ENCODE measurements at places on chromosomes 5 and 9.

GRCh38 chr5:128253161-128253560 is 169.6 kb downstream of the SLC12A2 start:
- DNase-seq, result no peak

GRCh38 chr9:7963026-7963425 is 163.4 kb upstream of the DMAC1 start:
- no peak for DNase-seq

GRCh38 chr9:116165912-116166311 is 12.3 kb downstream of the PAPPA start:
- DNase-seq, result no peak

DNA sequence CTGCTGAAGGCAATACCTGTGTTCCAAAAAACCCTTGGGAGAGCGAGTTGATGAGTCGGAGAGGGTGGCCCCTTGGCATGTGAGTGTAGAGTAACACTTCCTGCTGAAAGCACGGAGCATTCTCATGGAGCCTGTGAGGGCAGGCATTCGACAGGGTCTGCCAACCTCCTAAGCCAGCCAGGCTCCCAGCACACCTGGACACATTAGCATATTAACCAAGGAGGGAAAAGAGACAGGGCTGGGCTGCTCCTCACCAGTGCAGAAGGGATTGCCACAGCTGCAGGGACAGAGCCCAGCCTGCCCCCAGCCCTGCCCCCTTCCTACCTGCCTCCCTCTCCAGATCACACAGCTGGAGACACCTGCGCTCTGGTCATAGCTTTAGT is 46.4 kb upstream of the SEMA4D start:
- DNase-seq, result no peak

- peak; percentile 87 for DNase-seq
Measured at GRCh38 chr5:43648499-43649124, 45.6 kb downstream of the NNT start.

DNA sequence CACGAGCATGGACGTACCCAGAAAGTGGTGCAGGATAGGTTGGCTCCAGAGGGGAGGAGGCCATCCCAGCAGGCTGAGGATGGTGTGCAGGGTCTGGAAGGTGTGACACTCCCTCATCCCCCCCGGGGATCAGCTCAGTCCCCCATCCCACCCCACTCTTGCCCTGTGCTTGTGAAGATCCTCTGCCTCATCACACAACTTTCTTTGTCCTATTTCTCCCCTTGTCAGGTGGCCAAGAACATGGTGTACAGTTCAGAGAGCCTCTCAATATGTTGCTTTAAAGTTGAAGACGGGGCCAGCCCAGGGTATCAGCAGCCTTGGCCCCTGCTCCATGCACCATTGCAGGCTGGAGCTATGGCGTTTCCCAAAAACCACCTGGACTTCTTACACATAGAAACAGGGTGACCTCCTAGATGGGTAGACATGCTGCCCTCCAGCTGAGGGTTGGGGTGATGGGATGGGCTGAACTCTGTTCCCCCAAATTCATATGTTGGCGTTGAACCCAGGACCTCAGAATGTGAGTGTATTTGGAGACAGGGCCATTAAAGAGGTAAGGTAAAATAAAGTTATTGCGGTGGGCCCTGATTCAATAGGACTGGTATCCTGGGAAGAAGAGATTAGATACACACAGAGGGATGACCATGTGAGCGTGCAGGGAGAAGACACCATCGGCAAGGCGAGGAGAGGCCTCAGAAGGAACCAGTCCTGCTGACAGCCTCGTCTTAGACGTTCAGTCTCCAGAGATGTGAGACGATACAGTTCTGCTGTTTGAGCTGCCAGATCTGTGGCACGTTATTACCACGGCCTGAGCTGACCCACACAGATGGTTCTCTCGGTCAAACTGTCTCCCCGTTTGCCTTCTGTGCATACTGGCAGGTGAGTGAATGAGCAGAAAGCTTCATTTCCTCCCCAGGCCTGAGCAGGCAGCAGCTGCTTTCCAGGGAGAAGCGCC is 272.5 kb downstream of the GADD45G start:
- DNase-seq, result no peak

DNA sequence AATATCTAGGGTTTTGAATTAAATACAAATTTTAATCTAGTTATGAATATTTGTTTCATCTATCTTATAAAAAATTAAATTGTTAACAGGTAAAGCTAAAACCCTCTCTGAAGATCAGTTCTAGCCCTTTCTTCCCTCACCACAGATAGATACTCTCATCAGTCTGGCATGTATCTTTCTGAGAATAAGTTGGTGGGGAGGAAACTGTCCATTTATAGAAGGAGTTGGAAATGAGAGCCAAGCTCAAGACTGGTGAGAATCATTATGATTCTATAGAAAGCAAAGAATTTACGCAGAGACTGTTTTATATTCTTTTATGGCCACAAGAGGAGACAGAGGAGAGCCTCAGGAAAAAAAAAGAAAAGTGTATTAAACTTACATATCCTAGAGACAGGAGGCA is 59.0 kb downstream of the STARD4 start:
- DNase-seq, result no peak

GRCh38 chr9:79977074-79977435 is 405.3 kb downstream of the TLE4 start:
- no peak for DNase-seq

GRCh38 chr5:52864371-52864770 is 76.7 kb downstream of the ITGA1 start:
- DNase-seq, result no peak

GRCh38 chr9:129702589-129703520 is 37.4 kb downstream of the PRRX2 start:
- peak; percentile 95 for DNase-seq

DNA sequence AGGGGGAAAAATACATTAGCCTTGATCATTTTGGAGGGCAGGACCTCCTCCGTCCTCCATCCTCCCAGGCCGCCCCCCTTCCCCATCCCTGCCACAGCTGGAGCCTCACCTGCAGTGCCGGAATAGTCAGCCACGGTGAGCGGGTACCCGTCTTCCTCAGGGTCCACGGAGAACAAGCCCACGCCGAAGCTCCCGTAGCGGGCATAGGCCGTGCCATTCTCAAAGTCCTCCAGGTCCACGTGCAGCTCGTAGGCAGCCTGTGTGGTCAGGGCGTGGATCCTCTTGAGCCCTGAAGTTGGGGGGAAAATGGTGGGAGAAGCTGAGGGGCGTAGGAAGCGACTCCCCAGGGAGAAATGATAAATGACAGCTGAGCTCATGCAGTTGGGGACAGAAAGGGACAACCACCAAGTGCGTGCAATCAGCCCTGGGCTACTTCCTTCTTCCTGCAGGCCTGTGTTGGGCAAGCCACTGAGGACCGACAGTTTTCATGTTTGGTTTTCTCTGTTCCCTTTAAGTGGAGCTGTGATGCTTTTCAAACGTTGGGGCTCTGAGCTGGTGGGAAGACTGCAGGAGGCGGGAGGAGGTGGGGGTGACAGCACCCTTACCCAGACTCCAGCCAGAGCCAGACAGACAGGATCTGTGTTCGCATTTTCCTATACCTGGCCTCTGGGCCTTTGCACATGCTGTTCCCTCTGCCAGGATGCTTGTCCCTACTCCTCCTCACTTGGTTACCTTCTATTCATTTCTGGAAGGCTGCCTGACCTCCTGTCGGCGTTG is 8.7 kb upstream of the QRFP start:
- no peak for DNase-seq

DNA sequence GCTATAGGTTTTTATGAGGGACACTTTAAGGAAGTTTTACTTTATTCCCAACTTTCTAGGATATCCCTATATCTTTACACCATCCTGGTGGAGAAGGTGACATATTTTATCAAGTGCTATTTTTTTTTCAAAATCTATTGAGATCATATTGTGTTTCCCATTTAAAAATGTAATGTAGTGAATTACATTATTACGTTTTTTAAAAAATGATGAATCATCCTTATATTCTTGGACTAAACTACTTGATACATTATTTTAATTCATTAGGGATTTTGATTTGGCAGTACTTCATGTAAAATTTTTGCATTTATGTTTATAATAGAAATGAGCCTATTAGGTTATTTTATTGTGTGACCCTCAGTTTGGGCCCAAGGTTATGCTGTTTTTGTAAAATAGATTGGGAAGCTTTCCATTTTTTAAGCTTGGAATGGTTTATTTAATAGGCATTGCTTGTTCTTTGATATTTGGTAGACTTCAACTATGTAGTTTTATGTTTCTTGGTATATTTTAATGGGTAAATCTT is 4.1 kb downstream of the TMEM38B start:
- no peak for DNase-seq

GRCh38 chr9:36728651-36729520 is 156.2 kb downstream of the MELK start:
- peak; percentile 2 for DNase-seq

- no peak for DNase-seq
Measured at GRCh38 chr5:132776131-132776937, 705 bp downstream of the SEPTIN8 start.

GRCh38 chr9:130500340-130501180 is 55.8 kb downstream of the ASS1 start:
- DNase-seq, result no peak

GRCh38 chr5:4990462-4990861 is 149.7 kb upstream of the ADAMTS16 start:
- DNase-seq, result no peak

GRCh38 chr5:178432421-178433272 is 157.5 kb downstream of the COL23A1 start:
- DNase-seq, result no peak

DNA sequence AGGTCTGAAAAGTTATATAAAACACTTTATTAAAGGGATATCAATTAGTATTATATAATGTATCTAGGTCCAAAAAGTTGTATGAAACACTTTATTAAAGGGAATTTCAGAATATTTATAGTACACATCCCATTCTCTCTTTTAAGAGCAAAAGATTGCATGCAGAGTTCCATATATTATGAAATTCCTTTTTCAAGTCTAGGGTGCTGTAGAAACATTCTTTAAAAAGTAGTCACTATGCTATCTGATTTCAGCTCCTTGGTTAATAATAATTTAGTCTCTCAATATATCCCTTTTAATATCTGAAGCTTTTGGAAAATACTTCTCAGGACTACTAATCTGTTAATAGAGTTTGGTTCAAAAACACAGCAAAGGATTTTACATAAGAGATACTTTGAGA is 1496.1 kb upstream of the C9orf72 start:
- no peak for DNase-seq

- no peak for DNase-seq
Measured at GRCh38 chr5:89723907-89724306, 685.6 kb downstream of the CETN3 start.

DNA sequence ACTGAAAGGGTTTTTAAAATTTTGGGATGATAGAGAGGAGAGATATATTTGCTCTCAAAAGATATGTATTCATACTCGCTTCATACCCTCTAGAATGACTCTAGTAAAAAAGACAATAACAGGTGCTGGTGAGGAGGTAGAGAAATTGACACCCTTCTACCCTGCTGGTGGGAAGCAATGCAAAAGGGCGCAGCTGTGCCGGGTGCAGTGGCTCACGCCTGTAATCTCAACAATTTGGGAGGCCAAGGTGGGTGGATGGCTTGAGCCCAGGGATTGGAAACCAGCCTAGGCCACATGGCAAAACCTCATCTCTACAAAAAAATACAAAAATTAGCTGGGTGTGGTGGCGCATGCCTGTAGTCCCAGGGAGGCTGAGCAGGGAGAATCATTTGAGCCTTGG is 33.9 kb upstream of the NXNL2 start:
- DNase-seq, result no peak

DNA sequence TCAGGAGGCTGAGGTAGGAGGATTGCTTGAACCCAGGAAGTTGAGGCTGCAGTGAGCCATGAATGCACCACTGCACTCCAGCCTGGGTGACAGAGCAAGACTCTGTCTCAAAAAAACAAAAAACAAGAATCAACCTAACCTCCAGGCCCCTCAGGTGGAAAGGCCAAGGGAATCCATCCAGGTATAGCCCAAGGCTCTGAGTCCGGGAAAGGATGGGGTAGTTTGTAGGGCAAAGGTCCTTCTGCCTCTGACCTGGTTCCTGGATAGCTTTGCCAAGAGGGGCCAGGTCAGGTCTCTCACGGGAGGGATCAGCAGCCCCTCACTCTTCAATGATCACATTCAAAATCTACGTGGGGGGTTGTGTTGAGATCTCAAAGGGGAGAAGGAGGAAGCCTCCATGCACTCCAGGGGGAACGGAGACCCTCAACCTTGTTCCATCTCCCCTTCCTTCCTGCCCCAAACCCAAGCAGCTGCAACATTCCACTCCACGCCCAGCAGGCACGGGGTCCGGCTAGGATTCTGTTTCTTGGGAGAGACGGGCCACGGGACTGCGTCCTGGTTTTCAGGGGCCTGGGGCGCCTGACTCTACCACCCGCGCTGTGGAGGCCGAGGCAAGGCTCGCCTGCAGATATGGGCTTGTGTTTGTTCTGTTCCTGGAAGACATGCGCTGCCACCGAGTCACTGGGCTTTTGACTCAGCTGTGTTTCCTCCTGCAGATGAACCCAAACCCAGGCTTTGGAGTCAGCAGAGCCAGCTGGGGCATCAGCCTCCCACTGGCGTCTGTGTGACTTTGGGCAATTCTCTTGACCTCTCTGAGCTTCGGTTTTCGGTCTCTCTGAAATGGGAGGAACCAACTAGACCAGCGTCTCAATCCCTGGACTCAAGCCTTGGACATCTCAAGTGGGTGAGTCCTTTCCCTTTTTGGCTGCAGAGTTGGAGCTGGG is 35.5 kb downstream of the PLPP7 start:
- no peak for DNase-seq

- no peak for DNase-seq
Measured at GRCh38 chr5:179362355-179362754, 17.1 kb upstream of the ADAMTS2 start.

DNA sequence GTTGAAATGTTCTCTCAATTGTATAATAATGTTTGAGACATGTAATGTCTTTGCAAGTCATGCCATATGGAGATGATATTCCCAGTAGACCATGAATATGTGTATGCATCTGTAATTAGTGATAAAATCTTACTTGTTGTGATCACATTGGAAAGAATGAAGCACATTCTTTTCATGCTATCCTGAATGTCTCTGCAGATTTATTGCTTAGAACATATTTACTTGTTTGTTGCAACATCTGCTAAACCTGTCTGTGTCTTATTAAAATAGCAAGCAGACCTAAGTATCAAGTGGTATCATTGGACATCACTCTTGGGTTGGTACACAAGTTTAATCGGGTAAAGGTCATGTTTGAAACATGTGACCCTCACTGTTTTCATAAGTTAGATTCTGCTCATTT is 265.5 kb upstream of the CD180 start:
- peak; percentile 66 for DNase-seq

DNA sequence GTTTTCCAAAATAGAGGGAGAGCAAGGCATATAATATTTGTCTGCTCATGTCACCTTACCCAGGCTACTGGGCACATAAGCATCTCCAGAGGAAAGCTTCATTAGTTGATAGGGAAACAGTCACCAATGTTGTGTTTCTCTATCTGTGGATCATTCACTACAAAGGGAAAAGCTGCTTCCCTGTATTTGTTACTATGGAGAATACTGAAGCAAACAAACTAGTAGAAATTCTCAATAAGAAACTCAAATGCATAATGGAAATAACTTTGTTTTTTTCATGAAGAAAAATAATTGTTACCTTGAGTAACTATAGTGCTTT is 138.2 kb downstream of the PCSK1 start:
- DNase-seq, result no peak

DNA sequence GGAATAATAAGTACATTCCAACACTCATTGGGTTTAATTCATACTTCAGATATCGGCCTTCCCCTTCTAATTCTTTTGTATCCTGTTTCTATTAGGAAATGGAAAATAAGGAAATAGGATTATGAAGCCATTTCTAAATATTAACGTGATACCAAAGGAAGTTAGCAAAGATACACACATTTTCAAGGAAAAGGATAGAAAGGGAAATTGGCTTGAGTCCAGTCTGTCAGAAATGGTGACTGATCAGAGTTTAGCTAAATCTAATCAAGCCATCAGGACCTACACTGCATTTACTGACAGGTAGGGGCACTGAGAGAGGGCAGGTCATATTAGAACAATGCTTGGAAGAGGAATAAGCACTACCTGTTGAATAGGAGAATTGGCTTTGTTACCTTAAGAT is 3.1 kb downstream of the TRPM3 start:
- no peak for DNase-seq
